ENCODE measurements at places on chromosomes 3 and 15. TPM values are rescaled to one million over a fixed set of nuclear protein-coding genes. Genes with fewer than 3 reads are reported as not detected.

The NR2E3 gene
- 0.19 TPM for total RNA-seq

The GPR156 gene
- 0.48 TPM for total RNA-seq

The LRRC58 gene
- total RNA-seq: 14.0 TPM

The ACTL6A gene
- 48.9 TPM for total RNA-seq

The CADM2 gene
- total RNA-seq: 0.11 TPM

The SEC62 gene
- 91.5 TPM for total RNA-seq

The GRM7 gene
- not detected for total RNA-seq

The KCNMB3 gene
- 2.0 TPM for total RNA-seq

The ISLR gene
- 0.39 TPM for total RNA-seq

The KLHL24 gene
- 8.0 TPM for total RNA-seq

All from A549 treated with Mapracorat at 1 μM for 4 hours (cell line).